ENCODE measurements at places on chromosomes 3 and 15.

DNA sequence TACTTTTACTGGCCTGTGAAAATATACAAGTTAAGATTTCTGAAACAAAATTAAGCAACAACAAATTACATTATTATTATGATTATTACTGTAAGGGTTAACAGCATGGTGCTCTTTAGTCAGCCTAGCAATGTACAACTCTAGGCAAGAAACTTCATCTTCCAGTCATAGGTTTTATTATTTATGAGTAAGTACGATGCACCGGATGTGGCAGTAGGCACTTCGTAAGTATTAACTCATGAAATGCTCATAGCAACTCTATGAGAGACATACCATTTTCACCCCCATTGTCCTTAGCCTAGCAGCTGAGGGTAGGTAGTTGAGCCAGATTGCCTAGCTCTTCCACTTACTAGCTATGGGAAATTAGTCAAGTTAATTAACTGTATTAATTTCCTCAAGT lies 68.0 kb upstream of the PTPRG start:
- DNase-seq = no peak

- DNase-seq = no peak
Measured at GRCh38 chr15:35305946-35306345, 220.9 kb upstream of the NANOGP8 start.

GRCh38 chr3:187041362-187042307 lies 97.7 kb downstream of the RPL39L start:
- DNase-seq = no peak

DNA sequence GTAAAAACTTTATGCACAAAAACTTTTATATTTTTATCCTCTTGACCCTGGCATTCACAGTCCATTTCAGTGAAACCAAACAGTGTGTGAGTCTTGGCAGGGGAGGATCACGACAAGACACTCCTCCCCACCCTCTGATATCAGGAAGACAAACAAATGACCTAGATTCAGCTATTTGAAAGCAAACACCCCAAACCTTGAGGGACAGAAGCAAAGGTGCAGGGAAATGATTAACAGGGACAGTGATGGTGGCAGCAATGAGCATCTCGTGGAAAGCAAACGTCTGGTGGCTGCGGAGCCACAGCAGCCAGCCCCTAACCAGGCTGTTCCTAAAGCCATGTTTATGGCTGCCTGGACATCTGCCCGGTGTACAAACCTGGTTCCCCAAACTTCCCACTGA lies 52.1 kb downstream of the FSIP1 start:
- no peak for DNase-seq

DNA sequence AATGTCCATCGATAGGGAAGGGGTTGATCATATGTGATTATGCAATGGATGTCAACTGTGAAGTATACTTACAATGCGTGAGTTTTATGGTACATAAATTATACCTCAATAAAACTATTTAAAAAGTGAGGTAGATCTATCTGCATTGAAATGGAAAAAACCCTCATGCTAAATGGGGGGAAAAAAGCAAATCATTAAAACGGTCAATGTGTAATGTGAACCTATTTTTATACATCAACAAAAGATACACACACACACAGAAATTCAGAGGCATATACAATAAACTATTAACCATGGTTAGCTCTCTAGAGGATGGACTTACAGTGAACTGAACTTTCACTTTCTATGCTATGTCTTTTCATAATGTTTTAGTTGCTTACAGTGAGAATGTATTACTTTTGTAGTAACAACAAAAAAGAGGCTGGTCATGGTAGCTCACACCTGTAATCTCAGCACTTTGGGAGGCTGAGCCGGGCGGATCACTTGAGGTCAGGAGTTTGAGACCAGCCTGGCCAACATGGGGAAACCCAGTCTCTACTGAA lies 23.1 kb downstream of the STIMATE start:
- no peak for DNase-seq

- no peak for DNase-seq
Measured at GRCh38 chr3:51706788-51707731, at the start of gene GRM2. Gene GRM2 (plus strand): TSS chr3:51707068. CDS start chr3:51708984, 1,916 bp downstream.

- DNase-seq = no peak
Measured at GRCh38 chr15:36230776-36231175, 348.6 kb upstream of the CDIN1 start.

DNA sequence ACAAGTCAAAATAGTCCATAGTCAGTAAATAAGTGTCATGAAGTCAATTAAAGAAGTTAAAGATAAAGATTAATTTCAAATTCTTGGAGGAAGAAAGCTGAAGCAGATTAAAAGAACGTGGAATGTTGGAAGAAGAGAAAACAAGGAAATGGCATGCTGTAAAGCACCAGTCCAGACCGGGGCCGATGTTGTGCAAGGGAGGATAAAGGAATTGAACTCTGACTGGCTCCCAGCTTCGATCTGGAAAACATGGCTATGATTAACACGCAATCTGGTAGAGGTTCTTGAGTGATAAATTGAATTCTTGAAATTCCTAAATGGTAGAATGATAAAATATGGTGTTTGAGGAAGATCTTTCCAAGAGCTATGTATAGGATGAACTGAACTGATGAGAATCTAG lies 194.4 kb downstream of the MEIS2 start:
- DNase-seq = no peak

DNA sequence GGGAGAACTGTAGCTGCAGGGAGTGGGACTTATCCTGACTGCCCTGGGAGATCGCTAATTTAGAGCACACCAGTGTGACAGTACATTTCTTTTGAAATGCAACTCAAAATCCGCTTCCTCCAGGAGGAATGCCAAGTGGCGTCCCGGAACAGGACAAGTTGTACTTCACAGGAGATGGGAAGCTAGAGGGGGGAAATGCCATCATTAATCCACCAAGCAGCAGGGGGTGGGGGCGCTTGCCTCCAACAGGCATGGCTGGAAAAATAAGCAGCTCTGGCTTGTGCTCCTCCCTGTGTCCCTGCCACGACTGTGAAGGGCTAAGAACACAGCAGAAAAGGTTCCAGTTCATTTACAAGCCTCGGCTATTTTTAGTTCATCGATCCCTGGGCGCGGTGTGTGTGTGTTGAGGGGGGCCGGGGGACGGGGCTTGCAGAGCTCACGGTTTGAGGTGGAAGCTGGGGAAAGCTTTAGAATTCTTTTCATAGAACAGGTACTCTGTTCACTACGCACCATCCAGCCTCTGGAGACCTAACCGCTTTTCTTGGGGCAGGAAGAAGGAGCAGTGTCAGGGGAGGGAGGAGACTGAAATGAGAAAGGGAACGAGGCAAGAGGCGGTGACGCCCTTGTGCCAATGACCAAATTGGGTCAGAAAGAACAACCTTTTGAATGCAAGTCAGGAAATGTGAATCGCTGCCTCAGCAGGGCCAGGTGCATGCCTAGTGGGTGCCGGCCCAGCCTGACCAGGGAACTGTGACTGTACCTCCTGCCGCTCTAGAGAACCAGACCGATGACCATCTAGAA lies 51.8 kb upstream of the DGKG start:
- peak; percentile 0 for DNase-seq

Data from stimulated activated CD4-positive, alpha-beta T cell treated with anti-CD3 and anti-CD28 coated beads, TNF-alpha, amount 100 ng/mL, for 4 hours (primary cell).